ENCODE measurements at places on chromosomes 11 and 22. TPM values are rescaled to one million over a fixed set of nuclear protein-coding genes. Genes with fewer than 3 reads are reported as not detected.

C11orf58 gene
- 202 TPM for total RNA-seq

MS4A6A gene
- total RNA-seq, result 63.1 TPM

IMMP1L gene
- 27.8 TPM for total RNA-seq

ANKK1 gene
- 0.29 TPM for total RNA-seq

SMARCB1 gene
- 55.6 TPM for total RNA-seq

SLC22A9 gene
- not detected for total RNA-seq

LYVE1 gene
- 82.9 TPM for total RNA-seq

MUC5AC gene
- under 0.01 TPM for total RNA-seq

TNNT3 gene
- 4.2 TPM for total RNA-seq

DRD2 gene
- total RNA-seq, result 0.17 TPM

TRIM51 gene
- not detected for total RNA-seq

EFCAB6 gene
- total RNA-seq, result 3.4 TPM

CAPN5 gene
- total RNA-seq, result 4.9 TPM

NOX4 gene
- total RNA-seq, result 6.1 TPM

GRAP2 gene
- total RNA-seq, result 2.9 TPM

SLC17A6 gene
- total RNA-seq, result not detected

FGF19 gene
- total RNA-seq, result not detected

PLEKHB1 gene
- 53.7 TPM for total RNA-seq

MTNR1B gene
- total RNA-seq, result not detected

C11orf87 gene
- not detected for total RNA-seq

TRIM49 gene
- not detected for total RNA-seq

KCTD14 gene
- 1.1 TPM for total RNA-seq

PRAME gene
- total RNA-seq, result not detected

FAM168A gene
- 31.1 TPM for total RNA-seq

SPDYC gene
- total RNA-seq, result not detected

PTGDR2 gene
- total RNA-seq, result 2.9 TPM

DCDC1 gene
- not detected for total RNA-seq
